ENCODE measurements at places on chromosomes 1 and 21.

GRCh38 chr1:7570311-7570710 is 200.8 kb upstream of the VAMP3 start:
- DNase-seq = no peak

DNA sequence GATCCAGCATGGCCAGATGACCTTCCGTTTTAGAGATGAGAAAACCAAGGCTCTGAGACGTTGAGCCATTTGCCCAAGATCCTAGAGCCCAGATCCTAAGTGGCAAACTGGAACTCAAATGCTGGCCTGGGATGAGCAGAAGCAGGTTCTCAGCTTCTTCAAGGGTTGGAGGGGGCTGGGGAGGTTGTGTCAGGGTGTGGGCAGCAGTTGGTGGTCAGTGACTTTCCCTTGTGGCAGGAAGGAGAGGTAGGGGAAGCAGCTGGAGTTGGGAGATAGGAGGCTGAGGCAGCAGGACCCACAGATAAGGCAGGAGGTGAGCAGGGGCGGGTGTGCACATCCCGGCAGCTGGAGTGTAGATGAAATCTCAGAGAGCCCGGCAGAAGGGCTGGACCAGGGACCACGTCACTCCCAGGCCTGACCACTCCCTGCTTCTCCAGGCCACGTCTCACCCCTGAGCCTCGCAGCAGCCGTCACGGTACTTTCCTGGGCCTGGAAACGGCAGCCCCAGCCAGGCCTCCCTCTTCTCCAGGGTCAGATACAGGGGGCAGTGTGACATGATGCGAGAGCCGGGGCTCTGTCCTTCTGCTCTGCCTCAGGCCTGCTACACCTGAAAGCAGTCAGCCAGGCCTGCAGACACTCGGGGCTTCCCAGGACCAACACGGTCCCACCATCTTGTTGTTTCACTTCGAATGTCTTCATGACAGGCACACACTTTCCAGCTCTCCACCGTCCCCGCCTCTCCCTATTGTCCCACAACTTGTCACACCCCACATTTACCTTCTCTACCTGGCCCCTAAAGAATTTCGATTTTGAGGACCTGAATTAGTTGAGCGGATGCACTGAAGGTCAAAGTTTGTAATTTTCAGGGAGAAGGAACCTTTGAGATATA is 11.5 kb upstream of the LAPTM5 start:
- DNase-seq = no peak

- no peak for DNase-seq
Observed at GRCh38 chr21:26041431-26042180, 129.0 kb downstream of the APP start.

DNA sequence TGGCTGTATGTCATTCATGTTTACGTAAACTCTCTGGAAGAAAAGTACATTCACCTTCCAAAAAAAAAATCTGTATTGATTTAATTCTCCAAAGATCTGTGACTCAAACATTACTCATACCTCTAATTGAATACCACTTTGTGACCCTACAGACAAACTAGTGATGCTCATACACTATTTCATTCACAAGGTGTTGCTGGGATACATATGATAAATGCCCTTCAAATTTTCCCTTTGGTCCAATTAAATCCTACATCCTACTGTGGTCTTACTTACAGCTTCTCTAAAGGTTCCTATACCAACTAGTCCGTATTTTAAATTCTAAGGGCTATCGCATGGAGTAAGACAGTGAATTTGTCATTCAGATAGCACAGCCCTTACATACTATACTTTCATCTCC is 26.8 kb upstream of the CADM3 start:
- no peak for DNase-seq

DNA sequence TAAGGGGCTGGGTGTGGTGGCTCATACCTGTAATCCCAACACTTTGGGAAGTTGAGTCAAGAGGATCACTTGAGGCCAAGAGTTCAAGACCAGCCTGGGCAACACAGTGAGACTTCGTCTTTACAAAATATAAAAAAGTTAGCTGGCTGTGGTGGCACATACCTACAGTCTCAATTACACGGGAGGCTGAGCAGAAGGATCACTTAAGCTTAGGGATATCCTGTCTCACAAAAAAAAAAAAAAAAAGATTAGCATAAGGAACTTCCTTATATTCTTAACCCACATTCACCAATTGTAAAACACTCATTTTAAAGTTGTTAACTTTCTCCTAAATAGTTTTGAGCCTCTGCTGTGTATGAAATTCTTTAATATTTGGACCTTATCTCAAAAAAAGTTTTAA is 53.1 kb downstream of the ABCD3 start:
- no peak for DNase-seq

DNA sequence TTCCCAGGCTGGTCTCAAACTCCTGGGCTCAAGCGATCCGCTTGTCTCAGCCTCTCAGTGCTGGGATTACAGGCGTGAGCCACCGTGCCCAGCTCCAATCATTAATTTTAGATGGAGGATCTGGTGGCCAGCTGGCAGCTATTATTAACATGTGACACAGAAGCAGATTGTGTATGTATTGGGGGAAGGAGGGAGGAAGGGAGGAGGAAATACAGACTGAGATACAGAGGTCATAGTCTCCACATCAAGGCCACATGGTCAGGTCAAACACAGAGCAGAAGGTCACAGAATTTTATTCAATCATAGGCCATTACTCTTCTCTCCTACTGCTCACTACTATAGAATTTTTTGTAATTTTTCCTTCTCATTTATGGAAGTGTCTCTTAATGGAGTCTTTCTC is 57.9 kb upstream of the ADORA3 start:
- no peak for DNase-seq

DNA sequence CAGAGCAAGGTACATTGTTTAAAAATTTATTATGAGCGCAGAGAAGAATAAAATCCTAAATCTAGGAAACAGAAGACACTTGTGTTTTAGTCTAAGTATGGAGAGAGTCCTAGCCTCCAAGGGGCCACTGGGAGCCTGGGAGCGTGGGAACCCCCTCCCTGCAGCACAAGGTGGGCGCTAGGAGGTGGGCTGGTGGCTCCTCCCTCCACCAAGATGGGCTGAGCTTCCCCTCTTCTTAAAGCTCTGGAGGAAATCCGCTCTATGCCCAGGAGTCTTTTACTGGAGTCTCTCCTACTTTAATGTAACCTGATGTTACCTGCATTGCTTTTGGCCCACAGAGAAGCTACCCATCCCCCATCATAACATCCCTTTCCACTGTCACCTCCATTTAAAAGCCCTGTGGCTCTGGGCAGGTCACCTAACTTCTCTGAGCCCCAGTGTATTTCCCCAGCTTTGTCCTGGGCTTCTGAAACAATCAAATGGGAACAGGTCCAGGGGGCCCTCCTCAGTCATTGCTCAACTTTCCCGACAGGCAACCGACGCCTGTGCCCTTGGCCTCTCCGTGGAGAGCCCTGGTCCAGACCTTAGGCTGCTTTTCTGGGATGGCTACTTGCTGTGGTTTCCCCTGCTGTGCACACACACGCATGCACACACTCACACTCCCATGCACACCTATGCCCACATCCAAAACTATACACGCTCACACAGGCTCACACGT is 181.5 kb downstream of the NPHP4 start:
- no peak for DNase-seq

- DNase-seq = no peak
Observed at GRCh38 chr1:22773981-22774832, 63.6 kb downstream of the EPHB2 start.

- DNase-seq = no peak
Observed at GRCh38 chr1:11031624-11032262, 15.3 kb downstream of the MASP2 start.

DNA sequence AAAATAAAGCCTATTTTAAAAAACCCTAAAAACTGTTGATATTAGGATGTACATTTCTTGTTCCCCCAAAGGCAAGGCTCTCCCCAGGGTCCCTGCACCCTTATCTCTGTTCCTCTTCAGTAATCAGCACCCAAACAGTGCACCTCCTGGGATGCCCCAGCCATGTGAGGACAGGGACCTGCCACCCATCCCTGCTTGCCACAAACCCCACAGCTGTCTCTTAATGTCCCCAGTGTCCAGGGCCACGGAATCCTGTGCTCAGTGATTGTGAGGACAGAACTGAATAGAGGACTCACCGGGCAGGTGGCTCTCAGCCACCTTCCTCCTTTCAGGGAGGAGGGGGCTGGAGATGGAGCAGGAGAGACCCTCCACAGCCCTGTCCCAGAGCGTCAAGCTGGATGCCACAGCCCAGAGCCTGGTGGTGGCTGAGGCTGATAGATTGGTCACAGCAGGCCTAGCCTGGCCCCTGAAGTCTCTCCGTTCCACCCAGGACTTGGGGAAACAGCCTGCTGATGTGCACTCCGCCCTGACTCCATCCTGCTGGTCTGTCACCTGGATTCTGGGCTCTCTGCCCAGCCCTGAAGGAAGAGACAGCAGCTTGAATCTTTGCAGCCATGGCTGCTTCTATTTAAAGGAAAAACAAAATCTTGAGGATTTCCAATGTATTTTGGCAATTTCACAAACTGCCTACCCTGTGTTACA is 23.1 kb downstream of the RNF187 start:
- DNase-seq = no peak

DNA sequence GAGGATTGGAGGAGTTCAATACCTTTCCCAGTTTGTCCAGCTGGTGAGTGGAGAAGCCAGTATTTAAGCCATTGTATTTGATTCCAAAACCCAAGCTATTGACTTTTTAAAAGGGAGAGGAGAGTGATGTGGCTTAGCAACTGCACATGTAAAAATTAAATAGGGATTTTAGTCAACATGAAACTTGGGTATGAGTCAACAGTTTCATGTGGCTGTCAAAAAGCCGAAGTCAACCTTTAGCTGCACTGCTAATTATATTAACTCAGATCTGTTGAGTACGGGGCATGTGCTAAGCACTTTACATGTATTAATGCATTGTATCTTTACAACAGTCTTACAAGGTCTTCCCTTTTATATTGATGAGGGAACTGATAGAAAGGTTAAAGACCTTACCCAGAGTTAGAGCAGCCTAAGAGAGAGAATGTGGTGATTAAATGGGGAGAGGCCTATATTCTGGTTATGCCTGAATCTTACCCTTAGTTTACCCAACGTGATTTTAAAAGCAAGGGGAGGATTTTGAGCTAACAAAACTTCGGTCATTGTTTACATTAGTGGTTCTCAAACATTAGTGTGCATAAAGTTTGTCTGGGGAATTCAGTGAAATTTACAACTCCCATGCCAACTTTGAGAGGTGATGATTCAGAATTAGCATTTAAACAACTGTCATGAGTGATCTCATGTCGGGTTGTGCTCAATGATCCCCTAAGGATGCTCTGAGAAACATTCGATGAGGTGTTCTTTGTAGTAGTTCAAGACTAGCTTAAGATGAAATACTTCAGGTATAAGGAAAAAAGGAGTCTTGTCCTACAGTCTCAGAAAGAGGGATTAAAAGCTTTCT is 6.9 kb upstream of the SLC35F3 start:
- no peak for DNase-seq

DNA sequence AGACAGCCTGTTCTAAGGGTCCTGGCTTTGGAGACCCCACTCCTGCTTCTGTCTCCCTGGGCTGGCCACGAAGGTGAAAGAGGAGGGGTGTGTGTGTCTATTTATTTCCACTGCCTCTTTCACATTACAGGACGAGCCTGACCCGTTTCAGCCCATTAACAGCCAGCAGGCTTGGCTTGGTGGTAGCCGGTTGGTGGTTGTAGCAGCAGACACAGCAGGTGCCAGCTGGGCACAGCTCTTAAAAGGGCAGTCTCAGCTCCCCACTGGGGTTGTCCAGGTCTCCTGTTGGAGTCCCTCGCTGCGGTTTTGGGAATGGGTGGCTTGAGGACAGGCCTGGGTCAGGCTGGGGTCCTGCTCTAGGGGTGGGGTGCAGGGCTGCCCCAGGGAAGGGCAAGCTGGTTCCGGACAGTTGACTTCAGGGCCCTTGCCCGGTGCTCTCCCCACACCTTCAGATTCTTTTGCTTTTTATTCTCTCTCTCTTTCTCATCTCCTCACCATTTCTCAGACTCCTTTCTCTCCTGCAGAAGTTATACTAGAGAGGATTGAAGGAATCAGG is 84.6 kb downstream of the ACTL8 start:
- no peak for DNase-seq

- DNase-seq = no peak
Observed at GRCh38 chr1:153356392-153357075, 1.1 kb upstream of the S100A9 start.

DNA sequence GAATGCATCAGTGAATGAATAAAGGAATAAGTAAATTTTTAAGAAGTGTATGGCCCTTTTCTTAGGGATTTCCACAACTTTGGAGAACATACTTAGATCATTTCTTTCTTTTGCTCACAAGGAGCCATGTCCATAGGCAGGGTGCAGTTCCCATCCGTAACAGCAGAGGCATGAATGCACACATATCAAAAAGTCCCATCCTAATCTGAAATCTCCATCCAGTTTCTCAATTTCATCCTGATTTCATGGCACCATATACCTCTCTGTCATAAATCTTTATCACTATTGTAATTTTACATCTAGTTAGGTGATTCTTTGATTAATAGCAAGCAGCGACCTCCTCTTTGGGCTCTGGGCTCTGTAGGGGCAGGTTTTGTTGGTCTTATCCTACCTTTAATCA is 359.2 kb downstream of the RRAGC start:
- no peak for DNase-seq

DNA sequence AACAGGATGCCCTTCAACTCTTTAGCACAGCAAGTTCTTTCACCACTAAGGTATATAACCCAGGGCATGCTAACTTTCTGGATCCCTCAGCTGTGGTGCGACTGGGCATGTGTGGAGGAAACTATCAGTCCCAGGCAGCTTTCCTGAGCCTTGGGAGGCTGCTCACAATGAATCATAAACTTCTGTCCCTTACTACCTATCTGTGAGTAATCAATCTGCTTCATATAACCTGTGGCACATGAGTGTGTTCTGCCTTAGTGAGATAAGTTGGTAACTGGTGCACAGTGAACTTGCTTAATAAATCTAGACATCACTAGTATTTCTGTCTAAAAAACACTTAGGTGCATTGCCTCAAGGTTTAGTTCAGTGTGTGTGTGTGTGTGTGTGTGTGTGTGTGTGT is 158.0 kb downstream of the GPATCH2 start:
- DNase-seq = no peak

DNA sequence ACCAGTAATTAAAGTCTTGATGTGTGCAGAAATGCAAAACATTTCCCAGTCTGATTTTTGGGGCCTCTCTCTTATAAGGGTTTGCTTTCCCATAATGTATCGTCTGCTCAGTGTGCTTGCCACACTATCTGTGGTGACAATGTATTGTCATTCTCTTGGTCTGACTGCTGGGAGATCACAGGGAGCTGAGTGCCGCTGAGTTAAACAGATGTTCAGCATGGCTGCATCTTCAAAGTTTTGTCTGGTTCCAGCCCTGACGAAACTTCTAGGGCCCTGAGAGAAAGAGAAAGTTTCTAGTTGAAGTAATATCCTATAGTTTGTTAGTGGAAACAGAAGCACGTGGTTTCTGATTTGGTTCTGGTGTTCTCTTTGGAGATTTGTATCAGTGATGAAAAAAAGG is 42.6 kb downstream of the DNM3 start:
- DNase-seq = no peak

- DNase-seq = no peak
Observed at GRCh38 chr21:38261851-38262250, 5.1 kb downstream of the KCNJ15 start.

DNA sequence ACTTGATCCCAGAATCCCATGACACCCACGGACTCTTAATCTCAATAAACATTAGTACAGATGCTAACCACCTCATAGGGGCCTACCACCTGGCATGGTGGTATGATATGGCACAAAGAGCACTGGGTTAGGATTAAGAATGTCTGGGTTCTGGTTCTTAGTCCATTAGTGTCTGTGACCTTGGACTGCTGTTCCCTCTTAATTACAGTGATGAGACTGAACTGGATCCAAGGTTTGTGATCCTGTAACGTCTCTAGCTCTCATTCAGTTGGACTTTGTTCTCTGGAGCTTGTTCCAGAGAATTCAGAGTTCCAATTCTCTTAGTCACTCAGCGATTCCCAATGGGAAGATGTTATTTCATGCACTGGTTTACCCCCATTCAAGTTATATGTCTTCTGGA is 23.6 kb upstream of the PIGC start:
- DNase-seq = no peak

All from HuH-7.5 (cell line).